ENCODE measurements at places on chromosomes 1 and 21. TPM values are rescaled to one million over a fixed set of nuclear protein-coding genes. Genes with fewer than 3 reads are reported as not detected.

DNA sequence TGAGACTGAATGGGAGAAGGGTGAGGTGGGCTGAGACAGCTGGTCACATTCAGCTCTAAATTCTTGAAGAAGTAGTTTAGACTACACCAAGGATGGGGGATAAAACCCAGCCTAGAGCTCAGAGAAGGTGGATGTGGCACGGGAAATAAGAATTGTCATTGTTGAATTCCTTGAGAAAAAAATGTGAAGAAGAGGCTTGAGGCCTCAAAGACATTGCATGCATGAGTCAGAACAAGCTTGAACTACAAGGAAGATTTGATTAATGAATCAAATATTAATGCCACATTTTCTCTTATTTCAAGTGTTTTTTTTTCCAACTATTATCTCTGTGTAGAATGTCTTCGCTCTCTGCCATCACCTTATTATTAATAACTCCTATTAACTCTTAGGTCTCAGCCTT, 58.9 kb downstream of the MAP3K7CL start:
- peaks cover 4% of the 10 kb centered on the region for H3K27me3 ChIP-seq
- no peak overlapping the region for H3K4me3 ChIP-seq
- no peak for DNase-seq
- no peaks in the 10 kb centered on the region for H3K36me3 ChIP-seq
- no peak overlapping the region for H3K27ac ChIP-seq

DNA sequence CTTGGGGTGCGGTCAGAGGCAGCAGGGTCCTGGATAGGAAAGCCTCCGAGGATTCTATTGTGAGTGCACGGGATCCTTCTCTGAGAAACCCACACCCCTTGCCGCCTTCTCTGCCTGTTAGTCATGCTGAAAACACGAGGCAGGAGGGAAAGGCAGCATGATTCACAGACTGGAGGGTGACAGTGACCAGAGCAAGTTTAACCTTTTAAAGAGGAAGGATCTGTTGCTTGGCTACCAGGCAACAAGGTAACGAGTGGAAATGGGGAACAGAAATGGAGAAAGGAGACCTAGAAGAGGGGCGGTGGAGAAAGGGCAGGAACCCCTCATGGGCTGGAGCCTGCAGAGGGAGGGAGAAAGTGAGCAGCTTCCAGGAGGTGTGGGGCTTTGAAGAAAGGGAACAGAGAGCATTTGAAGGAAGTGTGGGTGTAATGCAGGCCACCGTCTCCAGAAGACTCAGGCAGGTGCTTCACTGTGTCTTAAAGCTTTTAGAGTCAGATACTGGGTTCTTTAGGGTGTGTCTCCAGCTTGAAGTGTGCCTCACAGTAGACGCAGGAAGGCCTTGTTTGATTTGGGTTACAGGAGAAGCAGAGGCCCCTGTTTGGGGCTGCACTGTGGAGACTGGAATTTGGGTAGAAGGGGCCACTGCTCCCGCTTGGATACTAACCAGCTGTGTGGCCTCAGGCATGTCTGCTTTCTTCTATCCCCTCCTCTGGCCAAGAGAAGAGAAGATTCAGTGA, 19.1 kb downstream of the OPTC start:
- H3K4me3 ChIP-seq: no peak overlapping the region
- peak overlapping the region; percentile 56 for H3K27ac ChIP-seq
- no peaks in the 10 kb centered on the region for H3K36me3 ChIP-seq

- H3K27ac ChIP-seq: no peak overlapping the region
- no peaks in the 10 kb centered on the region for H3K27me3 ChIP-seq
- DNase-seq: no peak
- peaks cover 6% of the 10 kb centered on the region for H3K36me3 ChIP-seq
- no peak overlapping the region for H3K4me3 ChIP-seq
- no peaks in the 10 kb centered on the region for H3K4me1 ChIP-seq
These were observed 50.3 kb downstream of the LEPR start for GRCh38 chr1:65470766-65471165.

- no peaks in the 10 kb centered on the region for H3K27me3 ChIP-seq
- H3K36me3 ChIP-seq: peaks cover 14% of the 10 kb centered on the region
- no peak for DNase-seq
- no peak overlapping the region for H3K27ac ChIP-seq
- H3K4me3 ChIP-seq: no peak overlapping the region
- no peaks in the 10 kb centered on the region for H3K4me1 ChIP-seq
These were observed 132.2 kb downstream of the SYT2 start for GRCh38 chr1:202578001-202578504.

- H3K27ac ChIP-seq: no peak overlapping the region
- H3K4me1 ChIP-seq: peaks cover 17% of the 10 kb centered on the region
- no peaks in the 10 kb centered on the region for H3K36me3 ChIP-seq
- peaks cover 10% of the 10 kb centered on the region for H3K27me3 ChIP-seq
- no peak overlapping the region for H3K4me3 ChIP-seq
These were observed 633 bp upstream of the BSND start for GRCh38 chr1:54998100-54998499.

GRCh38 chr1:229479660-229480399, 28.3 kb downstream of the NUP133 start:
- H3K27me3 ChIP-seq: no peaks in the 10 kb centered on the region
- peaks cover 17% of the 10 kb centered on the region for H3K4me1 ChIP-seq
- no peak overlapping the region for H3K4me3 ChIP-seq

GRCh38 chr1:177998696-177999631, 29.1 kb upstream of the SEC16B start:
- H3K4me3 ChIP-seq: no peak overlapping the region
- peaks cover 4% of the 10 kb centered on the region for H3K36me3 ChIP-seq
- H3K4me1 ChIP-seq: no peaks in the 10 kb centered on the region
- H3K27ac ChIP-seq: no peak overlapping the region
- DNase-seq: no peak

GRCh38 chr1:47186267-47187185, 3.3 kb downstream of the PDZK1IP1 start:
- no peak overlapping the region for H3K27ac ChIP-seq
- no peaks in the 10 kb centered on the region for H3K36me3 ChIP-seq
- H3K27me3 ChIP-seq: peaks cover 2% of the 10 kb centered on the region
- peaks cover 7% of the 10 kb centered on the region for H3K4me1 ChIP-seq
- no peak for DNase-seq
- H3K4me3 ChIP-seq: no peak overlapping the region

- H3K27me3 ChIP-seq: no peaks in the 10 kb centered on the region
- H3K27ac ChIP-seq: no peak overlapping the region
- no peak overlapping the region for H3K4me3 ChIP-seq
- DNase-seq: no peak
- peaks cover 10% of the 10 kb centered on the region for H3K4me1 ChIP-seq
- no peaks in the 10 kb centered on the region for H3K36me3 ChIP-seq
These were observed 14.5 kb upstream of the TTF2 start for GRCh38 chr1:117045644-117046043.

DNA sequence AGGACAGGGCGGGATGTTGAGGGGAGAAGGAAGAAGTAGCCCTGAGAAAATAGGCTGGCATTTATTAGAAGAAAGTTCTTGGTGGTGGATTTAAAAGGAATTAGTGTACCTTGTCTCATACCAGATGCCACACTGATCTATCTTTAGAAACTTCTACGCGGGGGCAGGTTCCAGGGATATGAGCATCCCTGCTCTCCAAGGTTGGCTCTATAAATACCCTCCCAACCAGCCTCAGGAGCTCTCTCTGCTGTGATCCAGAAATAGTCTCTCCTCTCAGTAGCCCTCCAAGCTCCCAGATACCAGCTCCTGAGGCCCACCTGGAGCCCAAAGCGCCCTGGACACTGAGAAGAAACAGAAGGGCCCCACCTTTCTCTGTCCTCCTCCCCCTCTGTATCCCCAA, 128.3 kb upstream of the TNR start:
- no peaks in the 10 kb centered on the region for H3K4me1 ChIP-seq
- no peaks in the 10 kb centered on the region for H3K36me3 ChIP-seq
- no peaks in the 10 kb centered on the region for H3K27me3 ChIP-seq
- no peak overlapping the region for H3K27ac ChIP-seq
- H3K4me3 ChIP-seq: no peak overlapping the region
- DNase-seq: no peak

DNA sequence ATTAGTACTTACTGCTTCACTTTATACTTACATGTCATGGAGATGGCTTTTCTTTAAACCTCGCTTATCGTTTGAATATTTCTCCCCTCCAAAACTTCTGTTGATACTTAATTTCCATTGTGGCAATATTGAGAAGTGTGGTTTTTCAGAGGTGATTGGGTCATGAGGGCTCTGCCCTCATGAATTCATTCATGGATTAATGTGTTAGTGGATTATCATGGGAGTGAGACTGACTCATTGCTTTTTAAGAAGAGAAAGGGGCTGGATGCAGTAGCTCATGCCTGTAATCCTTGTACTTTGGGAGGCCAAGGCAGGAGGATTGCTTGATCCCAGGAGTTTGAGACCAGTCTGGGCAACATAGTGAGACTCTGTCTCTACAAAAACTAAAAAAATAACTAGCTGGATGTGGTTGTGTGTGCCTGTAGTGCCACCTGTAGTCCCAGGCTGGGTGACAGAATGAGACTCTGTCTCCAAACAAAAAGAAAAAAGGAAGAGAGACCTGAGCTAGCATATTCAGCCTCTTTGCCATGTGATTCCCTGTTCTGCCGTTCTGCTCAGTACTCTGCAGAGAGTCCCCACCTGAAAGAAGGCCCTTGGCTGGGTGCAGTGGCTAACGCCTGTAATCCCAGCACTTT, 30.2 kb downstream of the RABGAP1L start:
- H3K4me1 ChIP-seq: peaks cover 38% of the 10 kb centered on the region
- H3K27me3 ChIP-seq: no peaks in the 10 kb centered on the region
- no peaks in the 10 kb centered on the region for H3K36me3 ChIP-seq
- H3K27ac ChIP-seq: peak overlapping the region; percentile 37
- DNase-seq: no peak

DNA sequence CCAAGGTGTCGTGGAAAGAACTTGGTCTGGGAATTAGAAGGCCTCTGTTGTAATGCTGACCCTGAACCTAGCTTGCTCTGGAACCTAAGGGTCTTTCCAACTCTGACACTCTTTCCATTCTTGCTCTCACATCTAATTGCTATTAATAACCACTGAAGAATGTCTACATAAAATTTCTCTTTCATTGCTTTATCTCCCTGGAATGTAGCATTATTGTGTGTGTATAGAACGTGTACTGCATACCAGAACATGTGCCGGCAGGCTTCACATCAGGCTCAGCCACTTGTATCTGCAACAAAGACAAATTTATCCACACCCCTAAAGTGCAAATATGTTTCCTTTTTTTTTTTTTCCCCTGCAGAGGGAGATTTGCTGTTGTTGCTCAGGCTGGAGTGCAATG, 13.9 kb upstream of the LAX1 start:
- no peak overlapping the region for H3K27ac ChIP-seq
- H3K4me1 ChIP-seq: peaks cover 18% of the 10 kb centered on the region
- H3K4me3 ChIP-seq: no peak overlapping the region
- H3K27me3 ChIP-seq: no peaks in the 10 kb centered on the region
- no peak for DNase-seq

DNA sequence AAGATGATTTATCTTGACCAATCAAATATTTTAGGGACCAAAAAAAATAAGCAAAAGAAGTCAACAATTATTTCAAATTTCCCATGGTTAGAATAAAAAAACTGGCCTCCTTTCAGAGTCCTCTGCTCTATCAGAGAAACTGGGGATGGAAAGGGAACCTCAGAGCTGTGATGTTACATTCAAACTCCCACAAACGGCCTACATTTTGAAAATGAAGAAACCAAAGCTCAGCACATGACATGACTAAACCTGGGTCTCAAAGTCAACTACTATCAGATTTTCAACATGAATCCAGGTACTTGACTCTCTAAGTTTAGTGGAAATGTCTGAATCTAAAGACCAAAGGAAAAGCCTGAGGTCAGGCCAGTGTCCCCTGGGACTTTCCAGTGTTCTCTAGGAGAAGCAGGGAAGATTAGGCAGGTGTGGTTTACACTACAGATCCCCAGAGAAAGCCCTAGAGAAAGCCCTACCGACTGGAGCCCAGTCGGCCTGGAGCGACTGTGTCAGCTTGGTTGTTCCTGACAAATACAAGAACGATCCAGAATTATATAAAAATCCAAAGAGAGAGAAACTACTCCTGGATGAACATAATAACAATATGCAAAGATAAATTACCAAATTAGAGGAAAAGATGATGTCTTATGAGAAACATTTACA, 24.8 kb downstream of the JAK1 start:
- H3K27me3 ChIP-seq: no peaks in the 10 kb centered on the region
- DNase-seq: no peak
- peaks cover 61% of the 10 kb centered on the region for H3K4me1 ChIP-seq
- H3K4me3 ChIP-seq: no peak overlapping the region

DNA sequence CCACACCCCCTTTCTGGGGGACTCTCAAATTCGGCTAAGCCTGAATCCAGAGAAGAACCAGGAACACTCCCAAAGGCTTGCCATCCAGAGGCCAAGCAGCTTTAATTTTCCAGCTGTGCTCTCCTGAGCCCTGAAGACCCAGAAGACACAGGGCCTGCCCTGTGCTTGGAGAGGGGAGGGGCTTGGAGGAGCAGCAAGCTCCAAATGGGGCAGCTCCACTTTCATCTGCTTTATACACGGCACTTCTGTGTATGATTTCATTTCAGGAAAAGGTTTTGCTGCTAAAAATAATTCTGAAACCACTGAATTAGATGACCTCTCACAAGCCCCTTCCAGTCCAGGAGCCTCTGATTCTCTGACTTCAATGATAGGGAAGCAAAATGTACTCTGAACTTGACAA, 39.2 kb upstream of the CTTNBP2NL start:
- peaks cover 17% of the 10 kb centered on the region for H3K27me3 ChIP-seq
- H3K4me1 ChIP-seq: peaks cover 5% of the 10 kb centered on the region
- DNase-seq: no peak
- no peak overlapping the region for H3K4me3 ChIP-seq

DNA sequence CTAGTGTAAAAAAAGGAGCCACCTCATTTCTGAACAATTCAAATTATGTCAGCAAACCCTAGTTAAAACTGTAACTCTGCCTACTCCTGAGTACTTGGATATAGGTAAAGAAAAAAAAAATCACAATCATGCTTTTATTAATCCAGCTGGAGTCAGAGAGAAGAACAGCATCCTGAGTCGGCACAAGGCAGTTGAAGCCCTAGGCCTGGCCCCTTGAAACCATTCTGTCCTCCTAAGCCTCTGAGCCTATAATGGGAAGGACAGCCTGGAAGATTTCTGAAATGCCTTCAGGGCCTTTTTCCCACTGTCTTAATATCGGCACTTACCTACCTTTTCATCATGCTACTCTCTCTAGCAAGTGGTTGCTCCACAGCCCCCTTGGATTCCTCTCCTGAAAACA, 32.5 kb downstream of the CDC42BPA start:
- no peak for DNase-seq
- H3K27me3 ChIP-seq: peaks cover 21% of the 10 kb centered on the region
- H3K27ac ChIP-seq: no peak overlapping the region
- no peak overlapping the region for H3K4me3 ChIP-seq
- no peaks in the 10 kb centered on the region for H3K4me1 ChIP-seq

GRCh38 chr1:246836209-246836966, 95.4 kb downstream of the AHCTF1 start:
- peaks cover 13% of the 10 kb centered on the region for H3K27me3 ChIP-seq
- no peaks in the 10 kb centered on the region for H3K36me3 ChIP-seq

The PDE9A gene
- 1.4 TPM for total RNA-seq

The PLD5 gene
- total RNA-seq: not detected

The GPR37L1 gene
- total RNA-seq: not detected

The BRINP2 gene
- not detected for total RNA-seq

The CRNN gene
- not detected for total RNA-seq

The GPR3 gene
- 1.1 TPM for total RNA-seq

The DFFB gene
- 13.3 TPM for total RNA-seq

The PARK7 gene
- 446 TPM for total RNA-seq
